ENCODE measurements at places on chromosomes 6 and 20. TPM values are rescaled to one million over a fixed set of nuclear protein-coding genes. Genes with fewer than 3 reads are reported as not detected.

Gene SLC22A1
- 4.0 TPM for total RNA-seq

Gene GUCA1A
- not detected for total RNA-seq

Gene NMBR
- not detected for total RNA-seq

Gene PACSIN1
- 1.3 TPM for total RNA-seq

Gene F13A1
- total RNA-seq, result not detected

Gene PGC
- not detected for total RNA-seq
